ENCODE measurements at places on chromosomes 6 and 20.

- DNase-seq = no peak
These were observed 188.8 kb downstream of the HIVEP2 start for GRCh38 chr6:142756215-142756630.

DNA sequence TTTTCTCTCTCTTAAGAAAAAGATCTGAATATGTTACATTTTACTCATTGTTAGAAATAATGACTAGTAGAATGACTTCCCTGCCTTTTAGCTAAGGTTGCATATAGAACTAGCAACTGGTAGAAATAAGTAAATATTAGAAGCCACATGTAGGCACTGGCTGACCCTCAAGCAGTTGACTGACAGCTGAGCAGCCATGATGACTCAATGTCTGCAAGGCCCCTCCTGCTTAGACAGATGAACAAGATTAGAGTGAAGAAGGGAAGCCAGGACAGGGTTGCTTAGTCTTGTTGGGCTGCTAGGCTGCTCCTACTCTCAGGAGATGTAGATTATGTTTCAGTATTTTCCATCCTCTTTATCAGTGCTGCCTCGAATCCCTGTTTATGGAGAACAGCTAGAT, 6.5 kb downstream of the MEP1A start:
- DNase-seq = no peak

DNA sequence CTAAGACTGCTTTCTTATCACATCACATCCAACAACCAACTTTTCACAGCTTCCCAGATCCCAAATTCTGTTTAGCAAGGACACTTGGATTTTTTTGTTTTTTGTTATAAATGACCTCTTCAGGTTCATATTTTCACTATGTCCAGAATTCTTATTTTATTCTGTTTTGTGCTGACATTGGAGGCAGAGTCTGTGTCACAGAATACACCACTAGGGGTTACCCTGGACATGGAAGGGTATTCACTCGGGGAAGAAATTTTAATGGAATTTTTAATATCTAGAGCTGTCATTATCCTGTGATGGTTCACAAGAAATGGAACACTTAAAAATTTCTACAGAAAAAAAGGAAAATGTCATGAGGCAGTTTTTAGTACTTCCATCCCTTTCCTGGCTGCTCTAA, 12.0 kb upstream of the SLC2A12 start:
- DNase-seq = no peak

GRCh38 chr6:167738386-167738785, 88.3 kb upstream of the AFDN start:
- DNase-seq = no peak

Data from retina (tissue), 1 donor.